Fibroblast of skin of scalp (primary cell): ENCODE measurements at places on chromosomes 2 and 18.

DNA sequence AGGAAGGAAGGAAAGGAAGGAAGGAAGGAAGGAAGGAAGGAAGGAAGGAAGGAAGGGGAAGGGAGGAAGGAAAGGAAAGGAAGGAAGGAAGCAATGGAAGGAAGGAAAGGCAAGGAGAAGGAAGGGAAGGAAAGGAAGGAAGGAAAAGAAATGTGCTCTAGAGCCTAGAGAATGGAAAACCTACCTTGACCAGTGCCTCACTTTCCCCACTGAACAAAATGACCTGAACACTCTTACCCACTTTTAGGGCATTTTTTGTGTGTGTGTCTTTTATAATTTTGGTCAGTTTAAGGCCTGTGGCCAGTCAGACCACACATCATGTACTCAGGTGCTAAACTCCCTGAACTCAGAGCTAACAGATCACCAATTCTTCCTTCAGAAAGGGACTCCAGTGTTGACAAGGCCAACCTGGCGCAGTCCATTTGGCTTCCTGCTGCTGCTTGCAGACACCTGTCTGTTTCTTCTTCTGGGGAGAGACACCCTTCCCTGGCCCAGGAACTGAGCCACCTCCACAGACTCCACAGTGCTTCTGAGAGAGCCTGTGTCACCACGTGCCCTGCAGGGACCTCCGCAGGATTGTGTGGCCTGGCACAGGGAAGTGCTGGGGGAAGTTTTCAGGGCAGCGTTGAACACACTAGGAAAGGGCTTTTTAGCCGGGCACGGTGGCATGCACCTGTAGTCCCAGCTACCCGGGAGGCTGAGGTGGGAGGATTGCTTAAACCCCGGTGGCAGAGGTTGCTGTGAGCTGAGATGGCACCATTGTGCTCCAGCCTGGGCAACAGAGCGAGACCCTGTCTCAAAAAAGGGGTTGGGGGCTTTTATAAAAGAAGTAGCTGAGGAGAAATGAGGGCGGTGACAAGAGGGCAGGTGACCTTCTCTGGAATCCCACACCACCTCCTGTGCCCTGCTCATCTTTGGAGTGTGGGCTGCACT, 57.2 kb downstream of the DDX1 start:
- DNase-seq, result no peak

DNA sequence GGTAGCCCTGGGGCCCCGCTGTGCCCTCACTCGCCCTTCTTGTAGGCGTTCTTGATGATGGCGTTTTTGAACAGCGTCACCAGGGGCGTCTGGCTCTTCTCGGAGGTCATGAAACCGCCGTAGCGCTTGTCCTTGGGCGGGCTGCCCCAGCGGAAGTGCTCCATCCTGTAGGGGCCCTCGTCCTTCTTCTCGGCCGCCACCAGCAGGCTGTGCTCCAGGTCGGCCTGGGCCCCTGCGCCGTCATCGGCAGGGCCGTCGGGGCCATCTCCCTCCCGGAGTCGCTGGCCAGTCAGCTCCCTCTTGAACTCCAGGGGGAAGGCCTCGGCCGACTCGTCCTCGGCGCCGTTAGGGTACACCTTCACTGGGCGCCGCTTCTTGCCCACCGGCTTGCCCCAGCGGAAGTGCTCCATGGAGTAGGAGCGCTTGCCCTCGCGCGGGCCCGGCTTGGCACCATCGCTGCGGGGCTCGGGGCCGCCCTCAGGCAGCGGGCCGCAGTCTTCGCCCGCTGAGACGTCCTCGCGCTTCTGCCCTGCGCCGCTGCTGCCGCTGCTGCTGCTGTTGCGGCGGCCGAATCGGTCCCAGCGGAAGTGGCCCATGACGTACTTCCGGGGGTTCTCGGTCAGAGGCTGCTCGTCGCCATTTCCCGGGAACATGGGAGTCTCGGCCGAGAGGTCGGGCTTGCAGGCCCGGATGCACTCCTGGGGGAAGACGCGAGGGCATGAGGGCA, 7.2 kb downstream of the POMC start:
- peak; percentile 76 for DNase-seq

DNA sequence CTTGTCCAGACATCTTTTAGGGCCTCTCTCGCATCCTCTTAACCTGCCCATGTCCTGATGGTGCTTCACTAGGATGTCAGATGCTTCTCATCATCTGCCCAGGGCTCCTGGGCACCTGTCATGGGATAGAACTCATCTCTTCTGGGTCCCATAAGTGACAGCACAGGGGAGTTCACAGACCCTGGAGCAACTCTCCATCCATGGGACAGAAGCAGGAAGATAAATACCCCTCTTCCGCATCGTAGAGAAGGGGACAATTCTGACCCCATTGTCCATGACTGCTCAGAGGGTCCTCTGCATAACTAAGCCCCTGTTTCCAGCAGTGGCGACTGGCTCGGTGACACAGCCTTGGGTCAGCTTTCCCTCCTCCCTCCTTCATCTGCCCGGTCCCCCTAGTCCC, 82.3 kb downstream of the TWIST2 start:
- DNase-seq, result no peak

DNA sequence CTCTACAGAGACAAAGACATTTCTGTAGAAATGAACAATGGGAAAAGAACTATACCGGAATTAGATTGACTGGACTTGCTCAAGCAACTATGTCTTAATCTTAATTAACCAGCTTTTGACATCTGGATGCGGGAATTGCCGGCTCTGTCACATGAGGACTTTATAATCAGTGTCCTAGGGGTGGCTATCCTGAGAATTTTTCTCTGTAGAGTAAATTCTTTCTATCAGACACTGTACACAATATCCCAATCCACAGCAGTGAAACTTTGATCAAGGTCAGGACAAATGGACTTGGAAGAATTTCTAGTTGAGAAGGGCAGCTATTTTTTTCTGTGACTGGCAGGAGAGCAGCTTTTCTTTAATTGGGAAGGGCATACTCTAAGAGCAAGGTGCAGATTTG, 322.1 kb downstream of the HRH4 start:
- DNase-seq, result no peak

GRCh38 chr2:46309052-46309953, 12.1 kb downstream of the EPAS1 start:
- no peak for DNase-seq

DNA sequence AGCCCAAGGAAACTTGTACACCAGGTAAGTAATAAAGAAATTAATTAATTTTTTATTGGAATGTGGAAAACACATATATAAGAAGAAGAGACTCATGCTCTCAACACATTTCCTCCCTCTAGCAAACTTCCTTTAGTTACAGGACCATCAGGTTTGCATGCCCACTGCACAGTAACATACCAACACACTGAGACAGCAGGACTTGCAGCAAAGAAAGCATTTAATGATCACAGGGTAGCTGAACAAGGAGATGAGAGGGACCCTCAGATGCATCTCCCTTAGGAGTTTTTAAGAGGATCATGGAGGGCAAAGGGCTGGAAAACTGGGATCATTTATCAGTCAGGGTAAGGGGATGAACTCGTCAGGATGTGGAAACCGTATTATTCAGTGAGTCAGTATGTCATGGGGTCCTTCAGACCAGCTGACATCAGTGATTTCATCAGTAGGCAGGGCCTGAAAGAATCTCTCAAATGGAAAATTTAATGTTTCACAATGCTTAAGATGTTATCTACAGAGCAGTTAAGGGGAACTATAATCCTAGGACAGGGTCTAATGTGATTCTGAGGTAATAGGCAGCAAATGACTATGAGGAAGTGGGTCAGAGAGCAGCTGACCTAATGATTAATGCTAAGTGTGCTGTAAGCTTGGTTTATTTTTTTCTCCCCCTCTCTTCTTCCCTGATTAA, 193.8 kb upstream of the RND3 start:
- DNase-seq, result peak; percentile 69

GRCh38 chr2:66772618-66773017, 337.7 kb downstream of the MEIS1 start:
- DNase-seq, result peak; percentile 9

GRCh38 chr2:98823196-98824170, 92.6 kb upstream of the MGAT4A start:
- DNase-seq, result no peak

DNA sequence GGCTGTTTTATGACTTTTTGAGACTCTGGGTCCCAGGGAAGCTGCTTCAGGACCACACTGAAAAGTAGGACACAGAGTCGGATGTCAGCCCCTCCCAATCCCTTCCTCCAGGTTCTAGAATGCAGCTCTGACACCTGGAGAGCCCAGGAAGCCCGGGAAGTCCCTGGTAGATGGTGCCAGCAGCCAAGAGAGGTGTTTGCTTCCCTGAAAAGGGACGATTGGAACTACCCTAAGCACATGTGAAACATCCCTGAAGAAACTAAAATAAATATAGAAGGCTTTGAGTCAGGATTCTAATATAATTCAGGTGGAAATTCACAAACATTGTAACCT, 163.2 kb upstream of the CYRIA start:
- DNase-seq, result no peak

DNA sequence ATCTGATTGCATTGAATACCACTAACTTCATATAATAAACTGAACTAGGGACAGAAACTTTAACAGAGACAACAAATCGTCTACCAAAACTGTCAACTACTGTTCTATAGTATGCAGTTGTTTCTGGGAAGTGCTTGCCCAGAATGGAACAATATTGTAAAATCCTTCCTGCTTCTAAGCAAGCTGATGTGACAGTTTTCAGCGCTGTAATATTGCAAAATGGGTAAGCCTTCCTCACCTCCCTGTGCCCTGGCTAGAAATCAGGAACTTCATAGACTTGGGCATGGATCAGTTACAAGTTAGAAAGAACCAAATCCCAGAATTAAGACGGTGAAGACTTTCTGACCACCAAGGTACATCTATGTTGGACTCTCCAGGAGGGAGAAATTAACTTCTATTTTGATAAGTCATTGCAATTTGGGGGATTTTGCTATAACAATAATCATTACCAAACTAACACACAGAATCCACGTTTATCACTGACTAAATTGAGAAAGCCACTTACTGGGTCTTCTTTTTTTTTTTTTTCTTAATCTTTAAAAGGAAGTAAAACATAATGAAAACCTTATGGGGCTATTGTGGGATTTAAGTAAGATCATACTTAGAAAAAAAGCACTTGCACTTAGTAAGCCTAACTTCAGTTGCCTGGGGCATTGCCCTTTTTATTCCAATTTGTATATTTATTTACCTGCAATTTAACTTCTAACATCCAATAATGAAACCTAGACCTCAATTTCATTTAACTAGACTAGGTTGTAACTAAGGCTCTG, 261.5 kb downstream of the TRIB2 start:
- DNase-seq, result no peak

DNA sequence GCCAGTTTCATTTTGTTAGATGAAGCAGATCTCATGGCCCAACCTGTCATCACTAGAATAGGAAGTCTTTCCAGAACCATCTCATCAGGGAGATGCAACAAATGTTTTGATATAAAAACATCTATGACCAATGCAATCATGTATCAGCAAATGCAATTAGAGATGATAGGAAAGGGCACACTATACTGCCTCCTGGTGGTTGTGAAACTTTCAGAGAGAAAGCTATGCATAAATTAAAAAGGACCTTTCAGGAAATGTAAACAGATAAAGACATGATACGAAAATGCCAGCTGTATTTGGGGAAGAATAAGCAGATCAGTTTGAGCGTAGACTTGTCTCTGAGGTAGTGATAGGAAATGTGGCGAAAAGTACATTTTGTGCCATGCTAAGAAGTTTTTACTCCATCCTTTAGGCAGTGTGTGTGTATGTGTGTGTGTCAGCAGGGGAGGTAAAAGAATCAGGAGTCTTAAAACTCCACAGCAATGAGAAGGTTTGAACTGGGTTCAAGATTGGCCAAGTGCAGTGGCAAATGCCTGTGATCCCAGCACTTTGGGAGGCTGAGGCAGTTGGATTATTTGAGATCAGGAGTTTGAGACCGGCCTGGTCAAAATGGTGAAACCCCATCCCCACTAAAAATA, 479.3 kb downstream of the CPS1 start:
- peak; percentile 2 for DNase-seq

- DNase-seq, result no peak
Measured at GRCh38 chr2:238163481-238164198, 4.9 kb downstream of the ERFE start.

GRCh38 chr2:195608768-195609454, 48.1 kb upstream of the SLC39A10 start:
- no peak for DNase-seq

GRCh38 chr2:160022162-160022561, 40.3 kb downstream of the PLA2R1 start:
- DNase-seq, result no peak

DNA sequence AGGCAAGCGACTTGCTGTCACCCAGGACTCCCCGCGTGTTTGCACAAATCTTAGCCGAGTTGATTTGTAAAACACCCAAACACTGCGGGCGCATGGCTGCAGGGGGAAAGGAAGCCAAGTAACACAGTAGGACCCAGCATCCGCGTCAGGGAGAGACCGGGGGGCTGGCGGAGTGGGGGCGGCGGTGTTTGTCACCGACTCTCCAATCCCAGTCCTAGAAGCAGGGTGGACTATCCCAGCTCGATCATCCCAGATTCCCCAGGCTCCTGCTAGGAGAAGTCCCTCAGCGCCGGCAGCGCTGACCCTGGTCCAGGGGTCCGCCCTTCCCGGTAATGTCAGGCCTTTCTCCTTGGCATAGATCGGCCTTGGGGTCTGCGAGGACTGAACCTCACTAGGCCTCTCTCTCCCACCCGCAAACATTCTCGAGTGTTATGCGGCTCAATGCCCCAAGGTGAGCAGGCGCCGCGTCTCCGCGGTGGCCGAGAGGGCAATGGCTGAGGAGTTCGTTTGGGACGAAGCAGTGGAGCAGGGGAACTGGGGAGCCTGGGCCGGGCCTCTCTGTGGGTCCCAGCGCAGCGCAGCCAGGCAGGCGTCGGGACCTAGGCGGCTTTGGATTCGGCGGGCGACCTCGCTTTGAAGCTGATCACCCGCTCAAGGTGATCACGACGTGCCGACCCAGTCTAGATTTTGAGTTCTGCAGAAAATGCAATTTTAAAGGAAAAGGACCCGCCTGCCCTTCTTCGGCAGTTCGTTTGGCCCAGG, 1.5 kb upstream of the GDF7 start:
- no peak for DNase-seq

DNA sequence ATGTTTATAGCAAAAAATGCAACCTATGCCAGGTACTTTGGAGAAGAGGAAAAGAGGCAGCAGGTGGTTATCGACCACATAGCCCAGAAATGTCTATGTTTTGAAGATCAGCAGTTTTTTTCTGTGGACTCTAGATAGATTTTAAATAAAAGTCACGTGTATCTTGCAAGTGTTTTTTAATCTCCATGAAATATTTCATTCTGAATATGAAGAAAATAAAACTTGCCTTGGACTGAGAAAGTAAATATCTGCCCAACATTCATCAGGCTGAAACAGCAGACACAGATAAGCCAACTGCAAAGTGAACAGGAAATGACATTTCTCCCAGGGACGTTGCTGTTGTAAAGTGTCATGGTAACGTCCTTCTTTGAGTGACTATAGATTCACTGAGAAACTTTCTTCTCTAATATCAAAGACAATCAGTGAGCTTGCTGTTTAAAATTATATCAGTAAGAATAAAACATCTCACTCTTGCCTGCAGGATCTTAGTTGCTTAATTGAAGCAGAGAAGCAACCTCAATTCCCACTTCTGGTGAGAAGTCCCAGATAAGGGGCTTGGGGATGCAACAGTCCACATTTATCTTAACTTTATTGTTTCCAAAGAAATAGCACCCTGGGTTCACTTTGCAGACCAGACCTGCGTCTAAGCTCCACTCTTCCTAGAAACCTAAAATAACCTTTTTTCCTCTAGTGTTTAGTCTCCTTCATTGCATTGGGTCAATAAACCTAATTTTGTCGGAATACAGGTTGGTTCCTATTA, 6.3 kb downstream of the MYOM1 start:
- no peak for DNase-seq
